Glomerular endothelial cell (primary cell): ENCODE measurements at places on chromosomes 1 and 21.

DNA sequence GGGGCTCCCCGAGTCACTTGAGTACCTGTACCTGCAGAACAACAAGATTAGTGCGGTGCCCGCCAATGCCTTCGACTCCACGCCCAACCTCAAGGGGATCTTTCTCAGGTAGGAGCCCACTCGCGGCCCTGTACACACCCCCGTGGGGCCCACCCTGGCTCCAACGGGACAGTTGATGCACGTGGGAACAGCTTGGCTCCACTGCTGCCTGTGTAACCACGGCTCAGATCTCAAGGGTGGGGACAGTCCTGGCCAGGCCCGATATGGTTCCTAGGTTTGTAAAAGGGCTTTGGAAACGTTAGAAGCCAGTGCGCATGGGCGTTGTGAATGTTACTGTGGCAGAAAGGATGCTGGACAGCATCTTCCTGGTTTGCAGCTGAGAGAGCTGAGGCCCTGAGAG, 18.8 kb downstream of the PODN start:
- DNase-seq, result no peak

GRCh38 chr1:232578651-232579195, 51.2 kb downstream of the SIPA1L2 start:
- DNase-seq, result peak; percentile 58

- no peak for DNase-seq
Observed at GRCh38 chr21:25639551-25640201, 618 bp downstream of the JAM2 start.

DNA sequence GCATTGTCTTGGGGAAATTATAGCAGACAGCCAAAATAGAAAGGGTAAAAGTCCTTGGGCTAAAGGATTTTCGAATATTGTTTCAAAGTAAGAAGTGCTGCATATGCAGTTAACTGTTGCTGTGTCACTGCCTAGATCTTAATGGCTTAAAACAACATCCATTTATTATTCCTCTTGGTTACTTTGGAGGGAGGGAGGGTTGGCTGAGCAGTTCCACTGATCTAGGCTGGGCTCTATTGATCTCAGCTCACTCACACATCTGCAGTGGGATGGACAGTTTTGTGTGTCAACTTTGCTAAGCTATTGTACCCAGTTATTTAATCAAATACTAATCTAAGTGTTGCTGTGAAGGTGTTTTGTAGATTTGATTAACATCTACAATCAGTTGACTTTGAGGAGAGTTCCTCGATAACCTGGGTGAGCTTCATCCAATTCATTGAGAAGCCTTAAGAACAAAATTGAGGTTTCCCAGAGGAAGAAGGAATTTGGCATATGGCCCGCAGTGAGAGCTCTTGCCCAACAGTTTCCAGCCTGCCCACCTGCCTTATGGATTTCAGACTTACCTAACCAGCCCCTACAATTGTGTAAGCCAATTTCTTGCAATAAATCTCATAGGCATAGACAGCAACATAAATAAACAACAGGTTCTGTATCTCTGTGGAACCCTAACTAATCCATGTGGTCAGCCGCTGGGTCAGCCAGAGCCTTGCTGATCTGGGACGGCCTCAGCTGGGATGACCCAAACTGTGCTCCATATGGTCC, 187.3 kb downstream of the AK5 start:
- DNase-seq, result no peak

DNA sequence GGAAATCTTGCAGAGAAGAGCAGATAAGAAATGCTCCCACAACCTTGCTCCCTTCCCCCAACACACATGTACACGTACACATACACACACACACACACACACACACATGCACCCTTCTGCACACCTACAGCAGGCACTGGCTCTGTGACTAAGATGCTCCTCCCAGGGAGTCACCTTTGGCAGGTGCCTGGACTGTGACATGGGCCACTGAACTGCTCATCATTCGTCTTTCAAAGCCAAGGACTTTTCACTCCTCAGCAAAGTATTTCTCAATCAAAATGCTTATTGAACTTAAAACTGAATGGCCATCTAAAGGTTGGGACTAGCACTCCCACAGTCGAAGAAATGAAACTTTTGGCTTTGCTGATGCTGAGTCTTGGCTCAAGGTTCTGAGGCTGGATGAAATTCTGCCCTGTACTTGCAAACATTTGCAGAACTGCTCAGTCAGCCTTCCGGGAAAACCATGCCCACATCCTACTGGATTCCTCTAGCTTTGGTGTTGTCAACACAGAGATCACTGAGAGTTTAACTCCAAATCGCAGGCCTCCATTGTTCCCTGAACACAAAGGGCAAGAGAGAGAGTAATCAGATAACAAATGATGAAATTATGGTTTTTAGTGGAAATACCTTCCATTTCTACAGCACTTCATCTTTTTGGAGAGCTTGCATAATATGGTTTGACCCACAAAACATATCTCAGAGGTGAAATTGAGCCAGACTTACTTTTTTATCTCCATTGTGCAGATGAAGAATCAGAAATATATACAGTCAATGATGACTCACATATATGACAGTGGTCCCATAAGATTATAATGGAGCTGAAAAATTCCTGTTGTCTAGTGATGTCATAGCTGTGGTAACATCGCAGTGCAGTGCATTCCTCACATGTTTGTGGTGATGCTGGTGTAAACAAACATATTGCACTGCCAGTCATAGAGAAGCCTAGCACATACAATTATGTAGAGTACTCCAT, 72.4 kb upstream of the BCAR3 start:
- DNase-seq, result peak; percentile 60

DNA sequence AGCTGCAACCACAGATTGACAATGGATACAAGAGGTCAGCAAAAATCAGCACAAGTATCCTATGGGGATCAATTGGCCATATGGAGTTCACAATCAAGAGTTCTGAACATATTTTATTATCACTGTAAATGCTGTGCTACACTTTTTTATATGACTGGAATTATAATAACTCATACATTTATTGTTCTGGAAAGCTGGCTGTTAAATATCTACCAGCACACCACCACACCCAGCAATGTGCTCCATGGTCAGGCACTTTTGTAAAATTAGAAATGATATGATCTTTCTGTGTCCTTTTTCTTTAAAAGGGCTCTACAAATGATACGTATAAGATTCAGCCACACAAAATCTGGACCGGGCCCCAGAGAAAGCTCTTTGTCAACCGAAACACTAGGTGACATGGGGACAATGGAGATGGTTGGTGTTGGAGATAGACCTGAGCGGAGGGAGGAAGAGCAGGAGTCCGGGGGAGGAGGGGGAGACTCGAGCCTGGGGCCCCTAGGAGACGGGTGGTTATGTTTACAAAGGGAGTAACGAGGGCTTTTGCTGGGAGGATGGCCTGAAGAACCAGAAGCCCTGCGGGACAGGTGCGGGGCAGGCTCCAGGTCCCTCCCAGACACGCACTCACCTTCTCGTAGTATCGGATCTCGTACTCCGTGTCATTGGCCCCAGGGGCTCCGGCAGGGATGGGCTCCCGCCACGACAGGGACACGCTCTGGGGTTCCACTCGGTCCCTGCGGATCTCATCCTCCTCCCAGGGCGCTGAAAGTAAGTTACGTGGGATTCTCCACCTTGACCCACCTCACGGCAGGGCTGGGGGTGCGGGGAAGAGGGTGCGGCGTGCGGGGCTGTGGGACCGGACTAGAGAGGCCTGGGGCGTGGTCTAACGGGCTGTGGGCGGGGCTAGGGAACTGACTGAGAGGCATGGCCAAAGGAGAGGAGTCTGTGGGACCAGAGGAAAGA, 30.0 kb downstream of the EPHA10 start:
- no peak for DNase-seq

DNA sequence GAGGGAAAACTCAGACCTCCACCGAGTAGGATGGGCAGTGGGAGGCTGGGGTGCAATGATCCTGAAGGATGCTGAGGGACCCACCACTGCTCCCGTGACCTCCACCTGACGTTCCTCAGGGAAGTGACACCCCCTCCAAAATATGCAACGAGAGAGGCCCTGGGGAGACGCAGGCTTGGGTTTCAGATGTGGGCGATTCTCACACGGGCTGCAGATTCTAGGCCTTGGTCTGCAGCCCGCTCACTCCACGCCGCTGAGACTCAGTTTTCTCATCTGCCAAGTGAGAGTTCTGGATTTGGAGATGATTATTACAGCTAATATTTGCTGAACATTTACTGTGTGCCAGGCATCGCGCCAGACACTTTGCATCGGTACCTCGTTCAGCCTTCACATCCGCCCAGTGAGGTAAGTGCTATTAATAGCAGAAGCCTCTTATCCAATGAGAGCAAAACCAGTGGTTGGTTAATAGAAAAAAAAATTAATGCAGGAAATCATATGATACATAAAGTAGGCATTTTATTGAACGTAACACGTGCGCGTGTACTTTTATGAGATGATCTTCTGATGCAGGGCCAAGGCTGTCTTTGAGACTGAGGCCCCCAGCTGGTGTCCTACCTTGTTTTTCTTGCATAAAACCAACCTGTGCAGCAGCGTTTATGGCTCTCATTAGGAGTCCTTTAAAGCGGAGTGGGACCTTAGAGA, 102.0 kb upstream of the RUNX3 start:
- DNase-seq, result no peak

- no peak for DNase-seq
Observed at GRCh38 chr1:200794506-200795065, 55.9 kb downstream of the CAMSAP2 start.

- DNase-seq, result no peak
Observed at GRCh38 chr1:204113896-204114295, 37.9 kb downstream of the ETNK2 start.

DNA sequence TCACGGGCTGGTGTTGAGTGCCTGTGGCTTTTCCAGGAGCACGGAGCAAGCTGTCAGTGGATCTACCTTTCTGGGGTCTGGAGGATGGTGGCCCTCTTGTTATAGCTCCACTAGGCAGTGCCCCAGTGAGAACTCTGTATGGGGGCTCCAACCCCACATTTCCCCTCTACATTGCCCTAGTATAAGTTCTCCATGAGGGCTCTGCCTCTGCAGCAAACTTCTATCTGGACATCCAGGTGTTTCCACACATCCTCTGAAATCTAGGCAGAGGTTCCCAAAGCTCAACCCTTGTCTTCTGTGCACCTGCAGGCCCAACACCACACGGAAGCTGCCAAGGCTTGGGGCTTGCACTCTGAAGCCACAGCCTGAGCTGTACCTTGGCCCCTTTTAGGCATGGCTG, 157.3 kb downstream of the MRPL39 start:
- DNase-seq, result no peak

- no peak for DNase-seq
Observed at GRCh38 chr1:181086926-181087325, 1.6 kb upstream of the IER5 start.

DNA sequence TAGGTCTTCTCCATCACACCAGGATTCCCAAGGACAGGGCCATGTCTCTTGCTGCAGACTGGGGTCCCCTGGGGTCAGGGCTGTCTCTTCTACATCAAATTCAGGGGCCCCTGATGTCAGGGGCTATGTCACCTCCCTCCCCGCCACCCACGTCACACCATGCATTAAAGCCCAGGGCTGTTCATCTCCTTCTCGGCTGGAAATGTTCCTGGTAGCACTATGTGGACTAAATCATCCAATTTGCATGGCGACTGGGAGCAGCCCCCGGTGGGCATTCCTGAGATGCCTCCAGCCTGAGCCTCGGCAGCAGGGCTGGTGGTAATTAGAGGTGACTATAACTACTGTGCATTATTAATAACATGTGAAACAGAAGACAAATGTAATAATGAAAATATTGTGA, 151.7 kb upstream of the HMGB4 start:
- no peak for DNase-seq

GRCh38 chr1:182069028-182069466, 7.5 kb upstream of the ZNF648 start:
- no peak for DNase-seq

DNA sequence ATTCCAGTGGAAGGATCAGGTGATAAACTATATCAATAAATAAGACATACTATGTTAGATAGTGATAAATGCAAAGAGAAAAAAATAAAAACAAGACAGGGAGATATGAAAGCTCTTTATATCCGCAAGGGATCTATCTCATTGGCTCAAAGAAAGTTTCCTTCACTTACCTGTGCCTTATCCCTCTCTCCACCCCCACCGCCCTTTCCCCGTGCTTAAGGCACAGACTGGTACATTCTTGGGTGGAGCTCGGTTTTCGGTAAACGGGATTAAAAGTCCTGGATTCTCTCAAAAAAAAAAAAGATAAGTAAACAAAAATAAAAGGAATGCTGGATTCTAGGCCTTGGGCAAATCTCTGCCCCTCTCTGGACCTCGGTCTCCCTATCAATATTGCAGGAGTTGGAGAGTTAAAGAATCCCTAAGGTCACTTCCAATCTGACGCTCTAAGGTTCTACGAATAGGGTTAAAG, 593 bp upstream of the DNAJC16 start:
- no peak for DNase-seq

- DNase-seq, result no peak
Observed at GRCh38 chr1:150362721-150363425, 1.1 kb upstream of the RPRD2 start.

GRCh38 chr1:26049531-26050247, 3.8 kb upstream of the SLC30A2 start:
- DNase-seq, result no peak

GRCh38 chr1:182149411-182149965, 88.0 kb upstream of the ZNF648 start:
- DNase-seq, result no peak

DNA sequence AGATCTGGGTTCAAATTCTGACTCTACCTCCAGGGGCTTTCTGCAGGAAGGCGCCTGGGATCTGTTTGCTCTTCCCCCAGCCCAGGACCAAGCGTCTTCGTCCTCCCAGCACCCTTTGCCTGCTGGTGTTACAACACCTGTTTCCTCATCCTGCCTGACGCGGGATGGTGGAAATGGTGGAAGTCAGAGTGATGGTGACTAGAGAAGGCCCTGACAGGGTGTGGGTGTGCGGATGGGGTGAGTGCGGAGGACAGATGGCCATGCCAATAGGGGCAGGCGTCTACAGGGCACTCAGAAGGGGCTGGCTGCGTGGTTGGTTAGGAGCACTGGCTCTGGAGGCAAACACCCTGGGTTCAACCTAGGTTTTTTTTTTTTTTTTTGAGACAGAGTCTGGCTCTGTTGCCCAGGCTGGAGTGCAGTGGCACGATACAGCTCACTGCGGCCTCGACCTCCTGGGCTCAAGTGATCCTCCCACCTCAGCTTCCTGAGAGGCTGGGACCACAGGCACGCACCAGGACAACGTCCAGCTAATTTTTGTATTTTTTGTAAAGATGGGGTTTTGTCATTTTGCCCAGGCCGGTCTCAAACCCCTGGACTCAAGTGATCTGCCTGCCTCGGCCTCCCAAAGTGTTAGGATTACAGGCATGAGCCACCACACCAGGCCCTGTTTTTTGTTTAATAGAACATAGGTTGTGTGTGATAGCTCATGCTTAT, 1.5 kb downstream of the THEMIS2 start:
- DNase-seq, result no peak

DNA sequence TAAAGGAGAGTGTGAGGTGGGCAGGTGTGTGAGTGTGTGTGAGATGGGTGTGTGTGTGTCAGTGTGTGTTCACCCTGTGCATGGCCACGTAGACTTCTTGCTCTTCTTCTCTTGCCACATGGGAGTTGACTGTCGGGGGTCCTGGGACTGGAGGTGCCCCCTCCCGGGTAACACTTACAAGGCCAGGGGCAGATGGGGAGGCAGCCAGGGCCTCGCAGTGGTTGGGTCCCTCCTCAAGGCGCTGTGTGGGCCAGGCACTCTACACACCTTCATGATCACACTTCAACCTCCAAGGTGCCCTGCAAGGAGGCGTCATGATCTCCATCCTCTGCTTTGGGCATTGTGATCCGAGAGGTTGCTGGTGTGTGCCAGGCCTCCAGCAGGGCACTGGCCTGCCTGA, 2.3 kb downstream of the PLA2G2F start:
- no peak for DNase-seq
